ENCODE measurements at places on chromosomes 1 and 21. TPM values are rescaled to one million over a fixed set of nuclear protein-coding genes. Genes with fewer than 3 reads are reported as not detected.

CRP gene
- total RNA-seq, result not detected

SYCP1 gene
- not detected for total RNA-seq

RPTN gene
- not detected for total RNA-seq

LEPR gene
- total RNA-seq, result 18.0 TPM

CD1B gene
- total RNA-seq, result not detected

CTH gene
- 2.1 TPM for total RNA-seq

SORT1 gene
- total RNA-seq, result 21.3 TPM

RGS4 gene
- 628 TPM for total RNA-seq

SPRR2E gene
- total RNA-seq, result not detected

TAGLN2 gene
- total RNA-seq, result 412 TPM

NBPF19 gene
- 14.4 TPM for total RNA-seq

EPS8L3 gene
- not detected for total RNA-seq

ADGRL2 gene
- total RNA-seq, result 95.4 TPM

PRCC gene
- total RNA-seq, result 10.4 TPM

SPRR4 gene
- not detected for total RNA-seq

ACOT11 gene
- 5.4 TPM for total RNA-seq

CLDN17 gene
- not detected for total RNA-seq

TACSTD2 gene
- not detected for total RNA-seq

BOLA1 gene
- total RNA-seq, result 7.3 TPM

ZCCHC17 gene
- total RNA-seq, result 35.9 TPM

DISC1 gene
- total RNA-seq, result 3.3 TPM

PGLYRP3 gene
- not detected for total RNA-seq

SPRR2G gene
- total RNA-seq, result not detected

LRRC38 gene
- 0.50 TPM for total RNA-seq

BSND gene
- not detected for total RNA-seq

KCNQ4 gene
- under 0.01 TPM for total RNA-seq

MYOG gene
- total RNA-seq, result not detected

UCK2 gene
- 53.5 TPM for total RNA-seq

WDR3 gene
- 17.0 TPM for total RNA-seq

ZNF697 gene
- total RNA-seq, result 5.6 TPM

PAPPA2 gene
- 0.31 TPM for total RNA-seq

RHD gene
- total RNA-seq, result not detected
